ENCODE measurements at places on chromosomes 4 and X.

DNA sequence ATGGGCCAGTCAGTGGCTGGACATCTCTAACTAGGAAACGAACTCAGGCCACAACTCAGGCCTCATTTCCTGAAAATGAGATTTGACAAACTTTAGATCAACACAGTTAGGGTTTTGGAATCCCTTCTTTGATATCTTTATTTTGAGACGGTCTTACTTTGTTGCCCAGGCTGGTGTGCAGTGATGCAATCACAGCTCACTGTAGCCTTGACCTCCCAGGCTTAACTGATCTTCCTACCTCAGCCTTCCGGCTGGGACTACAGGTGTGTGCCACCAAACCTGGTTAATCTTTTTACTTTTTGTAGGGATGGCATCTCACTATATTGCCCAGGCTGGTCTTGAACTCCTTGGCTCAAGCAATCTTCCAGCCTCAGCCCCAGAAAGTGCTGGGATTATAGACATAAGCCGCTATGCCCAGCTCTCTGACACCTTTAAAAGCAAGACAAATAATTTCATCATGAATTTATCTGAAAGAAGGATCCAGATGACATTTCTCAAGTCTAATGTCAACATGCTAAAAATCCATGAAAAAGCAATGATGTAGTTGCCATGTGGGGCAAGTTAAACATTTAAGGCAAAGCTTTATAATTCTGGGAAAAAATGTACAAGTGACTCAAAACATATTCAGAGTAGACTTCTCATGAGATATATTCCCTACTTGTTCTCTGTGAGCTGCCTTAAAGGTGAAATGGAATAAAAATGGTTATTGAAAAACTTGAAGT is 89.1 kb upstream of the CBR4 start:
- no peak for DNase-seq

DNA sequence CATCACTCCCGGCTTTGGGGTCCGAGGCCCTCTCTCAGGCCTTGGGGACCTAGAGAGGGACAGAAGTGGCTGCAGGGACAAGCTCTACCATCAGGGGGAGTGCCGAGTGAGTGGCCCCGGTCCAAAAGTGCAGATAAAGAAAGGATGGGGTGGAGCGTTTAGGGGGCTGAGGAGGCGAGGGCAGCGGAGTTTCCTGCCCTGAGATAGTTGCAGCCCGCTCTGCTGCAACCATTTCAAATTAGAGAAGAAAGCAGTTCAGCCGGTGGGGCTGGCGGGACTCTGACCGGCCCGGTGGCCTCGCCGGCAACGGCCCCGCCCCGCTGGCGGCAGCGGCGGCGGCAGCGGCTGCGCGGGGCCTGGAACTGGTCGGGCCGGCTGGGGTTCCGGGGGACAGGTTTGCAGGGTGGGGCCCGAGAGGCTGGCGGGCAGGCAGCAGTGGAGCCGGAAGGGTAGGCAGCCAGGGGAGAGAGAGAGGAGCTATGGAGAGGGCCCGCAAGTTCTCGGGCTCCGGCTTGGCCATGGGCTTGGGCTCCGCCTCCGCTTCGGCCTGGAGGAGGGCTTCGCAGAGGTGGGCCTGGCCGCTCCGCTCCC is 7.6 kb downstream of the DLG3 start:
- peak; percentile 77 for DNase-seq

- DNase-seq, result no peak
Observed at GRCh38 chr4:100422894-100423293, 94.9 kb downstream of the EMCN start.

DNA sequence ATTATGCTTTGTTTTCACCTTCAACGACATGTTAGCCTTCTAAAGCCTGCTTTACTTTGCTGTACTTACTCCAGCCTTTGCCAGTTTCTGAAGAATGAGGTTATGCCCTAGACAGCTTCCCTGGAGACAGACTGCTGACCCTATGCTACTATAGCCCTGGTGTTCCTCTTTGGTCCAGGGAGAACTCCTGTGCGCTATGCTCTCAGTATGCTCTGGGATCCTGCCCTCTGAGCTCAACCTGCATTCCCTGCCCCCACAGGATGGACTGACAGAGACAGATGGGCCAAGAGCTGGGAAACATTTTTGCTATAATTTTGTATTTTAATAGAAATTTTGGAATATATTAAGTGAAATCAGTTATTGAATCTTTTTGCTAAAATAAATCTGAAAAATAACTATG is 425.9 kb downstream of the TMA16 start:
- DNase-seq, result peak; percentile 21

DNA sequence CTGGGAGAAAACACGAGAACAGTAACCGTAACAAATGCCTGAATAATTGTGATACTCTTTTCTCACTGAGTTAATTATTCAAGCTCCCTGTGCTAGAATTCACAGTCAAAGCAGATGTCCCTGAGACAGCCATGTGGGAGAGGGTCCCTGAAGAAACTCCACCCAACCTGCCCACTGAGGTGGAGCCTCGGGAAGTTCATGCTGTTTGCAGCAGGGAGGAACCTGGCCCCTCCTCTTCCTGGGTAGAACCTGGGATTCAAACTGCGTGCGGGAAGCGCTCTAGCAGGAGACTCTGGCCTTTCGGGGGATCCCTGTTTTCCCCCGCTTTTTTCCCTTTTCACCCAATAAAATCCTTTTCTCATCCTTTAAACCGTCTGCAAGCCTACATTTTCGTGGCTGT is 20.2 kb upstream of the RHOH start:
- DNase-seq, result peak; percentile 76

DNA sequence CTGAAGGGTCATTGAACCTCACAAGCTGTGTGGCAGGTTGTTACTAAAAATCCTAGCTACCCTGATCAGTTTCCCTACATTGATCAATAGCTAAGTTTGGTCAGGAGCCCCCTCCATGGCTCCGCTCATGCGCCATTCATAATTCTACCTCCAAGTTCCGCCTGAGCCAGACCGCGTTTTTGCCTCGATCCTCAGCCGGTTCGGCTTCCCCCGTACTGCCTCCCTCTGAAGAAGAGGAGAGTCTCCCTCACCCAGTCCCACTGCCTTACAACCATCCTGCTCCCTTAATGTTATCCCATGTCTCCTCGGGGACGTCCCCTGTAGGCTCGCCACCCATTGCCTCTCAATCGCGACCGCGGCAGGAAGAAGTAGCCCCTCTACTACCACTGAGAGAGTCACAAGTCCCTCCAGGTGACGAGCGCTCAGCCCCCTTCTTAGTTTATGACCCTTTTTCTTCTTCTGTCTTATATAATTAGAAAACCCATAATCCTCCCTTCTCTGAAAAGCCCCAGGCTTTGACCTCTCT is 158.2 kb downstream of the DEFB131A start:
- no peak for DNase-seq

DNA sequence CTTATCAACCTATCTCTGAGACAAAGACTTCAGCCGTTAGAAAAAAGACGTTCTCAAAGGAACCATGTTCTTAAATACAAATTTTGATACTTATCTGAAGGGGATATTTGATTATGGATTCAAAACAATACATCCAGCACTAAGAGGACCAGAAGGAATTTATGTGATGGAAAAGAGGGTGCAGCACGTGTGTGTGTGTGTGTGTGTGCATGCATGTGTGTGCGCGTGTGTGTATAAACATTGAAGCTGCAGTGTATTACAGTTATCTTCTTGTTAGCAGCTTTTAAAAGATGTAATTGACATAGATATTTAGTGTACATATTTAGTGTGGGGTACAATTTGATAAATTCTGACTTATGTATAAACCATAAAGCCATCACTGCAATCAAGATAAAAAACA is 44.9 kb downstream of the ANK2 start:
- no peak for DNase-seq

- DNase-seq, result no peak
Observed at GRCh38 chr4:8079031-8079885, 79.4 kb downstream of the ABLIM2 start.

- DNase-seq, result no peak
Observed at GRCh38 chr4:74967324-74967723, 34.4 kb downstream of the PARM1 start.

DNA sequence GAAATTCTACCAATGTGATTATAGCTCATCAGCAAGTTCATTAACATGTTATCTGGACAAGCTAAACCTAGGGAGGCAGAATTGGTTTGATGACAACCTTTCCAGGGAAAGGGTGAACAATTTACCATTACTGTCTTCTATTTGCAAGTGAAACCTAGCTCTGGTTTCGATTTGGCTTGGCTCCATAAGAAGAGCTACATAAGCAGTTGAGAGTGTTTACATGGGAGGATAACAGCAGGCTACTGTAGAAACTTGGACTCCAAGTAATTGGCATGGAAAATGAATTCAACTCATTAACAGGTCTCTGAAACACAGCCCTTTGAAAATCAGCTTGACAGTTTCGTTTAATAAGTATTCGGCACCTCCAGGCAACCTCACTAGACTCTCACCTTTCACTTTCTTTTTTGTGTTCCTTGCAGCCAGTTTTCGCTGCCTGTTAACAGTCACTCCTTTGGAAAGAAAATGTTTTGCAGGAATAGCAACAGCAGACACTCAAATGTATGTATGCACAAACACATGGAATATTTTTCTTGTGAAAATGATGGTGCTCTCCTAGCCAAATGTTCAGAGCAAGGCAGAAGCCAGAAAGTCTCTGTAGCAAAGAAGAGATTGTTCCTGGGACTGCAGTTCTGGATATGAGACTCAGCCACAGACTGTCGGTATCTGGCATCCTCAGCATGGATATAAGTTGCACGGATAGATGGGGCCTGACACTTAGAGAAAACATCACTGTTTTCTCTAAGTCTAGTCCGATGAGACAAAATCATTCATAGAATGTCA is 27.5 kb downstream of the POU3F4 start:
- DNase-seq, result no peak

DNA sequence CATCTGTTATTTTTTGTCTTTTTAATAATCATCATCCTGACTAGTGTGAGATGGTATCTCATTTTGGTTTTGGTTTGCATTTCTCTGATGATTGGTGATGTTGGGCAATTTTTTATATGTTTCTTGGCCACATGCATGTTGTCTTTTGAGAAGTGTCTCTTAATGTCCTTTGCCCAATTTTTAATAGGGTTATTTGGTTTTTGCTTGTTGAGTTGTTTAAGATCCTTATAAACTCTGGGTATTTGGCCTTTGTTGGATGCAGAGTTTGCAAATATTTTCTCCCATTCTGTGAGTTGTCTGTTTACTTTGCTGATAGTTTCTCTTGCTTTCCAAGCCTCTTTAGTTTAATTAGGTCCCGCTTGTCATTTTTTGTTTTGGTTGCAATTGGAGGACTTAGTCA is 152.1 kb upstream of the MED14 start:
- DNase-seq, result no peak

- no peak for DNase-seq
Observed at GRCh38 chrX:20204351-20204750, 62.4 kb downstream of the RPS6KA3 start.

- DNase-seq, result peak; percentile 5
Observed at GRCh38 chrX:66200855-66201795, 37.1 kb downstream of the HEPH start.

GRCh38 chrX:36436361-36436760 is 516.8 kb downstream of the CFAP47 start:
- no peak for DNase-seq

GRCh38 chrX:12954981-12955380 is 19.9 kb upstream of the TMSB4X start:
- DNase-seq, result no peak

GRCh38 chr4:15344041-15344440 is 83.8 kb upstream of the C1QTNF7 start:
- no peak for DNase-seq

DNA sequence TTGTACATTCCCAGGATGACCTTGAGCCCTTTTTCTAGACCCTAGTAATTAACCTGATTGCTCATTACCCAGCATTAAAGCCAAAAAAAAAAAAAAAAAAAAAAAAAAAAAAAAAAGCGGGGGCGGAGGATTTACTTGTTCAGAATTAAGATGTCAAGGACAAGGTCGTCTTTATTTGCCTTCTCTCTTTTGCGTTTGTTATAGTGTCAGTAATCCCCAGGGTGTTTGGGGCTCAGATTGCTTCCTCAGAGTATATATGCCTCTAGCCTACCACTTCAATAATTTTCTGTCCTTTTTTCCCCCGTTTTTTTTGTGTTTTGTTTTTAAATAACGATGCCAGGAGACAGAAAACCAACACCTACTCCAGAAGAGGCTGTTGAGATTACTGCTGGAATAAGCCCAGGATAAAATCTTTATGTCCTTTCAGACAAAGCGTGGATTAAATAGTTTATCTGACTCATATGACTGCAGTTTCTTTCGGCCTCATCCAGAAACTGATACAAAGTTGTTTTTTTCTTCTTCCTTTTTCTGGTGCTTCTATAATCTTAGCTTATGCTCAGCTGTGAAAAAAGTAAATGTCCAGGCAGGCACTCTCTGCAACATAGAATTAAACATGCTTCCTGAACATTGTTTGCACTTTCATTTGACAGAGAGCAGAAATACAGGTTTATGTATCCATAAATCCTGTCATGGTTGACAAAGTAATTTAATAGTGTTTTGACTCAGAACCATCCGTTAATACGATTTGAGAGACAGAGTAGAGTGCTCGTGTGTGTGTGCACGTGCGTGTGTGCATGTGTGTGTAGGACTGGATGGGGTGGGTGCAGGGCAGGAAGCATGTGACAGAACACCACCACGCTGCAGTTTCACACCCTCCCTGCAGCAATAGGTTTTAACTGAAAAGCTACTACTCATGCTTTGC is 138.6 kb downstream of the AFF1 start:
- DNase-seq, result no peak

DNA sequence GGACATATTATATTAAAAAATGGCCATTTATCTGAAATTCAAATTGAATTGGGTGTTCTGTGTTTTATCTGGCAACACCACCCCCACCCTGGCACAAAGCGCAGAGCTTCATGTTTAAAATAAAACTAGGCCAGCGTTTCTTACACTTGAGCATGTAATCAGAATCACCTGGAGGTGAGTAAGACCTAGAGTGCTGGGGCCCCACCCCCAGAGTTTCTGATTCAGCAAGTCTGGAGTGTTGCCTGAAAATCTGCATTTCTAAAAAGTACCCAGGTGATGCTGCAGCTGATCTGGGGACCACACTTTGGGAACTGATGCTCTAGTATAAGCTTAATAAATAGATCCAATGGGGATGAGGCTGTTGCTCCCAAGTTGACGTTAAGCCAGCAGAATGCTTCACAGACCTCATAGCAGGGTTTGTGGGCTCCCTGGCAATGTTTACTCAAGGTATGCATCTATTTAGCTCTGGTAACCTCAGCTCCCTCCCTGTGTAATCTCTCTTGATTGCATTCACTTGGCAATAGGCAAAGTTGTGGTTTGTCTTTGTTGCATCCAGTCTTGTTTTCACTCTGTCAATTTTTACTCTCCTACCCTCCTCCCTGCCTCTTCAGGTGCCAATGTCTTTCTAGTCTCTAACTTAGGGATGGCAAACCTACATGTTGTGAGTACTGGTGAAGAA is 99.8 kb upstream of the TEX13D start:
- DNase-seq, result peak; percentile 24

- DNase-seq, result no peak
Observed at GRCh38 chr4:168509786-168510185, 12.9 kb downstream of the PALLD start.

GRCh38 chrX:50905334-50905733 is 5.2 kb upstream of the BMP15 start:
- peak; percentile 38 for DNase-seq

DNA sequence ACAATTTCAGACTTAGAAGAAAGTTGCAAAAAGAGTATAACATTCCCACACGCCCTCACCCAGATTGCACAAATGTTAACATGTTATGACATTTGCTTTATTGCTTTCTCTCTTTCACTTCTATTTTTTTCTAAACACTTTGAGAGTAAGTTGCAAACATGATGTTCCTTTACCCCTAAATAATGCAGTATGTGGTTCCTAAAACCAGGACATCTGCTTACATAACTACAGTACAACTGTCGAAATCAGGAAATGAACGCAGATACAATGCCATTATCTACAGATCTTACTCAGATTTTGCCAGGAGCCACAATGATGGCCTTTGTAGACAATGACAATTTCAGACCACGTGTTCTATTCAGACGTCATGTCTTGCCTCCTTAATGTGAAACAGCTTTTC is 22.4 kb downstream of the SH3TC1 start:
- DNase-seq, result no peak
